ENCODE measurements at places on chromosomes 3 and 15. TPM values are rescaled to one million over a fixed set of nuclear protein-coding genes. Genes with fewer than 3 reads are reported as not detected.

Gene LHFPL4
- total RNA-seq, result not detected

Gene DCLK3
- total RNA-seq, result not detected

Gene ISL2
- total RNA-seq, result 1.4 TPM

- H3K4me1 ChIP-seq, result no peaks in the 10 kb centered on the region
- no peaks in the 10 kb centered on the region for H3K27me3 ChIP-seq
- H3K27ac ChIP-seq, result no peak overlapping the region
- no peak for DNase-seq
These were observed 39.2 kb downstream of the SNX4 start for GRCh38 chr3:125480656-125481374.

GRCh38 chr3:181722766-181723425 lies 11.2 kb downstream of the SOX2 start:
- H3K4me1 ChIP-seq, result peaks cover 6% of the 10 kb centered on the region
- DNase-seq, result no peak
- H3K4me3 ChIP-seq, result no peak overlapping the region

GRCh38 chr3:129534428-129535027 lies 6.1 kb downstream of the RHO start:
- no peak overlapping the region for H3K27ac ChIP-seq
- H3K4me1 ChIP-seq, result peaks cover 2% of the 10 kb centered on the region
- H3K27me3 ChIP-seq, result no peaks in the 10 kb centered on the region
- DNase-seq, result no peak
- no peak overlapping the region for H3K4me3 ChIP-seq

DNA sequence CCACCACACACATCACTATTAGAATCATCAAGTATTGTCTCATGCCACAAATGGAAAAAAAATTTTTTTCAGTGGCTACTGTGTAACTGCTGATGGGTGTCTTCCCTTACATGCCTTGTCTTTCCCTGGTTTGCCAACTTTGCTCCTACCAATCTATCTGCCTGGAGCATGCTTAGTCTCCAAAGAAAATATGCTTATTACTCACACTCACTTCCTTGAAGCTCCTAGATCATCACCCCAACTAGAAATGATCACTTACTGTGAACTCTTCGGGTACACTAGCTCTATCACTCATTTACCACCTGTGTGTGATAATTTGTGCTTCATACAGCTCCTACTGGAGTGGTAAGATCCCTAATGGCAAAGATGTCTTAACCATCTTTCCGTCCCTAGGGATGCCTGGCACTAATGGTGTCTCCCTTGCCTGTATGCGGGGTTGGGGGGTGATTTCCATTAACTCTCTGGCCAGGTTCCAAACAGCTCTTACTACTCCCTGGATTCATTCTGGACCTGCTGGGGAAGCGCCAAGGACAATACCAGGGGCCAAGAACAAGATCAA lies 799 bp downstream of the VPS33B start:
- peaks cover 6% of the 10 kb centered on the region for H3K36me3 ChIP-seq
- H3K27ac ChIP-seq, result peak overlapping the region; percentile 87
- no peaks in the 10 kb centered on the region for H3K27me3 ChIP-seq
- H3K4me1 ChIP-seq, result peaks cover 25% of the 10 kb centered on the region
